ENCODE measurements at places on chromosomes 5 and 9.
A peak's percentile ranks its signal among the peaks of the same experiment; 100 is the strongest.

DNA sequence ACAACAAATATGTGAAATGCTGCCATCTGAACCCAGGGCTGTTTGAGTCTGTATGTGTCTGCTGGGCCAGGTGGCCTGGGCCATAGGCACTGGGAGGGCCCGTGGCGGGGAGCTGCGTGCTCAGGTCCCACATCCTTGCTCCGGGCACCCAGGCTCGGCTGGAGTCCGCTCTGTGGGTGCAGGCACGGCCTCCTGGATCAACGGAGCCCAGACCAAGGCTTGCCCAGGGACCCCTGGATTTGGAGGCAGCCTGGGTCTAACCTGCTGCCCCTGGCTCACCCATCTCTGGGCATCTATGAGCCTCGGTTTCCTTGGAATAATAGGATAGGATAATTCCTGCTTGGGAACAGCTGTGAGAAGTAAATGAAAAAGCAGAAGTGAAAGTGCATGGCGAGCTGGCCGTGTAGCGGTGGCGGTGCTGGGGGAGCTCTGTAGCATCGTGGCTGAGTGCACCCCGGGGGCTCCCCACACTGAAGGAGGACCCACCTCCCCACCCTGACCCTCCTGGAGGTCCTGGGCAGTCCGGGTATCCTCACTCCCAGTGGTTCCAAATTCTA is 1.2 kb downstream of the CDHR2 start:
- no peak for DNase-seq

DNA sequence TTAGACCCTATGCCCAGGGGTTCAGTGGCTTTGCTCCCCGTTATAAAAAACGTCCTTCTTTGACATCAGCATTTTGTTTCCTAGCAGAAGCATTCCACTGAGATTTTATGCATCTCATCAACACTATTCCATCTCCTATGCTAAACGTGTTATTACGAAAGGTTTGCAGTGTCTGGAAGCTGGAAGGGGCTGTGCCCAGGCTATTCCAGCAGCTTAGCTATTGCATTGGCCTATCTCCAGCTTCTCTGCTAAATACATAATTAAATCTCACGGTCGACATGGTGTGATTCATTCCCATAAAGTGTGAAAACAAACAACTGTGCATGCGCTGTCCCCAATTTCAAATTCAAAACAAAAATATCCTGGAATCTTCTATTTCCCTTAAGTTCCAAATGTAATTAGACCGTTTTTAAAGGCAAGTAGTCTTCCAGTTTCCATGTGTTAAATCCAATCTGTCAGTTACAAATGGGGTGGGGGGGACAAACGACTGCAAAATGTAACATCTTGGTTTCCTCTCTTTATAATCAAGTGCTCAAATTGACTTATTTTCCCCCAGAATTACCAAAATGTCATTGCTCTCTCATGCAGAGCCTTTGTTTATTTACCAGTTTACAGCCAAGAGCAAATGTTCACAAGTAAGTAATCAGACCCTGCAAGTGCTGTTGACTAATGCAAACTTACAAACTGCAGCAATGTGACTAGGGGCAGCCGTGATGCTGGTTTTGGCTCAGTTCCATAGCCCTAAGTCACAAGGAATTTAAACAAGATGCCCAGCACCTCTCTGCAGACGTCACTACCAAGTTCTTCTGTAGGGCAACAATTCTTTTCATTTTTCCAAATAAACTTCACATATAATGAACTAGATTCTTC is 212.3 kb upstream of the RORB start:
- DNase-seq: no peak

DNA sequence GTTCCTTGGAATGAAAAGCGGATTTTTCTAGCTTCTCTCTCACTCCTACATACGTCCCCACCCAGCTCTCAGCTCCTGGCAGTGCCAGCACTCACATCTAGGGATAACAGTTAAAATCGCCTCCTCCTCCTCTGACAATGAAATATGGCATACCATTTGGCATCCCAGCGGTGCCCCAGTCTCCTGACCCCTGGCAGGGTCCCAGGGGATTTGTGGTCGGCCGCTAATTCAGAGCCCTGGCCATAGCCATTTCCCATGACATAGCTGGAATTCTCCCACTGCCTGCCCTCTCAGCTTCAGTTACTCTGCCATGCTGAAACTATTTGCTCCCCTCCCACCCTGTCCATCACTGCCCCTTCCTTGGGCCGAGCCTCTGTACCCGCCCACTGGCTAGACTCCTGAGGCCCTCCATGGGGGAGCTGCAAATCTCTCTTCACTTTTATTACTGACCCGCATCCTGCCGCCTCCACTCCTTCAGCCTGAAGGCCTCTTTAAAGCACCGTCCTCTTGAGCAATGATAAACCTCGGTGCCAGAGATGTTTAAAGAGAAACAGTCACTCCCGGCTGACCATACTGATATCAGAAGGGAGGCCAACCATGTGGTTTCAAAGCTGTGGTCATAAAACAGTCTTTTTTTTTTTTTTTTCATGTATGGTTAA is 139.8 kb downstream of the SLIT3 start:
- peak; percentile 60 for DNase-seq

GRCh38 chr5:73544429-73545402 is 20.7 kb downstream of the ANKRA2 start:
- DNase-seq: no peak

DNA sequence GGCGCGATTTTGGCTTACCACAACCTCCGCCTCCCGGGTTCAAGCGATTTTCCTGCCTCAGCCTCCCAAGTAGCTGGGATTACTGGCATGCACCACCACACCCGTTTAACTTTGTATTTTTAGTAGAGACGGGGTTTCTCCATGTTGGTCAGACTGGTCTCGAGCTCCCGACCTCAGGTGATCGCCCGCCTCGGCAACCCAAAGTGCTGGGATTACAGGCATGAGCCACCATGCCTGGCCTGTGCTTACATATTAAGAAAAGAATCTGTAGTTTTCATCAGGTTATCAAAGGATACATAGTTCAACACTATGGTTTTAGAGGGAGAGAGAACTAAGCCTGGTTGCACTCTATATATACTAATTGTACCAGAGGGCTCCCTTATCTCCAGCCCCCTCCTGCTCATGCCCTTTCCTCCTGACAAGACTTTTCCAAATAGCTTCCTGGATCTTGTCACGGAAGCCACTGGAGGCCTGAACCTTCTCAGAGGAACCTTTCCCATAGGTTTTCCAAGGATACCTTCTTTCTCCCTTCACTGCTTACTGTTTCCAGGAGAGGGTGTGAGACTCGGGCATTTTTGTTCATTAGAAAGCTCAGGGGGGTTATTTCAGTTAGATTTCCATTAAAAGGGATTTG is 53.1 kb downstream of the SLC44A1 start:
- no peak for DNase-seq
